ENCODE measurements at places on chromosomes 6 and 20. TPM values are rescaled to one million over a fixed set of nuclear protein-coding genes. Genes with fewer than 3 reads are reported as not detected.

The BLCAP gene
- 28.7 TPM for polyA plus RNA-seq

The ASCC3 gene
- polyA plus RNA-seq = 8.0 TPM

The ANKRD6 gene
- 2.1 TPM for polyA plus RNA-seq

The TTPAL gene
- polyA plus RNA-seq = 2.7 TPM

The SNAP91 gene
- polyA plus RNA-seq = 0.12 TPM

The EPPIN gene
- polyA plus RNA-seq = not detected

The OR2B6 gene
- polyA plus RNA-seq = not detected

The ESR1 gene
- polyA plus RNA-seq = 2.0 TPM

The TCF21 gene
- polyA plus RNA-seq = 43.0 TPM

The HRH3 gene
- polyA plus RNA-seq = not detected

The ALDH8A1 gene
- 0.12 TPM for polyA plus RNA-seq

The OLIG3 gene
- not detected for polyA plus RNA-seq

The CBLN4 gene
- not detected for polyA plus RNA-seq

The EFCAB8 gene
- not detected for polyA plus RNA-seq

The SAMD10 gene
- 6.6 TPM for polyA plus RNA-seq

The CRIP3 gene
- polyA plus RNA-seq = 1.6 TPM

The HLA-DQB1 gene
- polyA plus RNA-seq = 94.5 TPM

The PRDM1 gene
- polyA plus RNA-seq = 7.0 TPM

The BANF2 gene
- not detected for polyA plus RNA-seq

The TPD52L2 gene
- 72.8 TPM for polyA plus RNA-seq

The RSPO3 gene
- 5.2 TPM for polyA plus RNA-seq

The PCSK2 gene
- 0.15 TPM for polyA plus RNA-seq

The FAM83C gene
- not detected for polyA plus RNA-seq

The KHDC1 gene
- polyA plus RNA-seq = 0.76 TPM

The TAAR8 gene
- polyA plus RNA-seq = not detected

The SH3BGRL2 gene
- polyA plus RNA-seq = 14.8 TPM

The MEI4 gene
- polyA plus RNA-seq = not detected

The ASIP gene
- polyA plus RNA-seq = 0.35 TPM

The HLA-DOA gene
- polyA plus RNA-seq = 0.92 TPM

The WFDC10B gene
- not detected for polyA plus RNA-seq

The FRK gene
- 1.8 TPM for polyA plus RNA-seq

The SLC17A2 gene
- polyA plus RNA-seq = not detected

The SLC22A7 gene
- not detected for polyA plus RNA-seq

The NFATC2 gene
- polyA plus RNA-seq = 1.4 TPM

The SAMD5 gene
- 3.7 TPM for polyA plus RNA-seq

The C4B gene
- polyA plus RNA-seq = 42.8 TPM

The AIF1 gene
- polyA plus RNA-seq = 74.2 TPM

The BMP2 gene
- polyA plus RNA-seq = 10.4 TPM

The BCAS1 gene
- 6.3 TPM for polyA plus RNA-seq

The RIMS1 gene
- polyA plus RNA-seq = 1.2 TPM

The RGL2 gene
- 44.3 TPM for polyA plus RNA-seq

The KHDC1L gene
- polyA plus RNA-seq = not detected

Data from stomach (tissue), 19 donors.